HS-5 (cell line): ENCODE measurements at places on chromosomes 3 and 15.

- DNase-seq: no peak
These were observed 155.6 kb upstream of the GOLIM4 start for GRCh38 chr3:168251371-168251770.

DNA sequence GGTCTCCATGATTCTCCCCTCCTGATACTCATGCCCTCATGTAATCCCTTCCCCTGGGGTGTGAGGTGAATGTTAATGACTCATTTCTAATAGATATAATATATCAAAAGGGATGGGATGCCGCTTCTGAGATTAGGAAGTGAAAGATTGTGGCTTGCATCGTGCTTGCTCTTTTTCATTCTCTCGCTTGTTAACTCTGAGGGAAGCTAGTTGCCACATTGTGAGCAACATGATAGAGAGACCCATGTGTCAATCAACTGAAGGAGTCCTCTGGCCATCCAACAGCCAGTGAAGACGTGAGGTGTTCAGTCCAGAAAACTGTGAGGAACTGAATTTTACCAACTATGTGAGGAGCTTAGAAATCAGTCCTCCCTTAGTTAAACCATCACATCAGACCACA is 28.9 kb upstream of the DRD3 start:
- DNase-seq: no peak

- DNase-seq: no peak
These were observed 12.8 kb downstream of the GCSAM start for GRCh38 chr3:112119962-112120836.

- DNase-seq: no peak
These were observed 56.9 kb upstream of the GOLGA6L2 start for GRCh38 chr15:23503980-23504379.

- no peak for DNase-seq
These were observed 310.2 kb downstream of the SLC9A9 start for GRCh38 chr3:143538061-143538460.

- peak; percentile 22 for DNase-seq
These were observed 29.0 kb upstream of the TBC1D21 start for GRCh38 chr15:73844356-73844755.

GRCh38 chr3:188937389-188937788 is 234.4 kb upstream of the TPRG1 start:
- DNase-seq: no peak

DNA sequence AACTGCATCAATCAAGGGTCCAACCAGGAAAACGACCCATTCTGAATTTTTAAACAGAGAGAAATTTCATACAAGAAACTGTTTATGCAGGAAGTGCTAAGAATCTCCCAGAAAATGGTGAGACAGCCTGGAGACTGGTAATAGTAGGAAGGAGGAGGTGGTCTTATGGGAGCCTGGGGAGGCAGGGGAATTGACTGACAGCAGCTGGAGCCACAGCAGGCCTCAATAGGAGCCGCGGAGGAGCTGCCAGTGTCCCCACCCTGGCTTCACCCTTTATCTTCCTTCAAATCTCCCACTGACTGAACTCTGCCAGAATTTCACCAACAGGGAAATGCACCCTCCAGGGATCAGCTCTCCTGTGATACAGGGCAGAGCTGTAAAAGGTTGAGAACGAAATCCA is 7.5 kb upstream of the C3orf80 start:
- no peak for DNase-seq

- no peak for DNase-seq
These were observed 156.7 kb downstream of the ANO10 start for GRCh38 chr3:43465109-43465508.

- DNase-seq: no peak
These were observed 80.4 kb upstream of the IGF1R start for GRCh38 chr15:98567951-98568350.

DNA sequence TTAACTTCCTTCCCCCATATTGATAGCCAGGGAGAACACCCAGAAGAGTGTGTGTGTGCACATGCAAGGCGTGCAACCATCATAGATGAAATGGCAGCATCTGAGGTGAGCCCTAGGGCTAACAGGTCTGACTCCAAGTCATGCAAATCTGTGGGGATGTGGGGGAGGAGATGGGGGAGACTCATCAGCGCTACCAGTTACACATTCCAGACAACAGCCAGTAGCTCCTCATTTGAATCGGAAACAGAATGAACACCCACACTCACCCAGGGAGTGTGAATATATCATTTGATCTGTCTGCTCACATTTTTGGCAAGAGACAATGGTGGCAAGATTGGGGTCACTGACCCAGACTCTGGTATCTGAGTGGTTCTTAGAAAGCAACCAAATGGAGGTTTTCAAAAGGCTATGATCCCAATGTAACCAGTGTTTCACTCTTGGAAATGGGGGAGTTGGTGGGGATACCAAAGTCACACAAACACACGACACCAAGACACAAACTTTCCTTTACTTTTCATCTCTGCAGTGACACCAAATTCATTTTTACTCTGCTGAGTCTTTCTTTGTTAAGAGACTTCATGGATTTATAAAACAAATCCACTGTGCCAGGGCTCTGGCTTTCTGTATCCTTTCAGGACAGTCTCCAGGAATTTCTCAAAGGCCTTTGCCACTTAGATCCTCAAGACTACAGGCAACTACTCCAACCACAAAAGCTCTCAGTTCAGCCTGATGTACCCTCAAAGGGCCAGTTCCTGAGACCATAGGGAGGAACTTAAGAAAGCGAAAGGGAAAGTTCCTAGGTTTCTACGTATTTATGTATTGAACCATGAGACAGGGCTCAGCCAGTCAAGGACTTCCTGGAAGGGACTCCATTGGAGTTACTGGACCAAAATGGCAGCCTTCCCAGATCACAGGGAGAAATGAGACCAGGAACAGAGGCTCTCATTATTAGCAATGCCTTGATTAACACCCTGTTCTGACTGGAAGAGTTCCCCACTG is 2.2 kb downstream of the CDCP1 start:
- no peak for DNase-seq

DNA sequence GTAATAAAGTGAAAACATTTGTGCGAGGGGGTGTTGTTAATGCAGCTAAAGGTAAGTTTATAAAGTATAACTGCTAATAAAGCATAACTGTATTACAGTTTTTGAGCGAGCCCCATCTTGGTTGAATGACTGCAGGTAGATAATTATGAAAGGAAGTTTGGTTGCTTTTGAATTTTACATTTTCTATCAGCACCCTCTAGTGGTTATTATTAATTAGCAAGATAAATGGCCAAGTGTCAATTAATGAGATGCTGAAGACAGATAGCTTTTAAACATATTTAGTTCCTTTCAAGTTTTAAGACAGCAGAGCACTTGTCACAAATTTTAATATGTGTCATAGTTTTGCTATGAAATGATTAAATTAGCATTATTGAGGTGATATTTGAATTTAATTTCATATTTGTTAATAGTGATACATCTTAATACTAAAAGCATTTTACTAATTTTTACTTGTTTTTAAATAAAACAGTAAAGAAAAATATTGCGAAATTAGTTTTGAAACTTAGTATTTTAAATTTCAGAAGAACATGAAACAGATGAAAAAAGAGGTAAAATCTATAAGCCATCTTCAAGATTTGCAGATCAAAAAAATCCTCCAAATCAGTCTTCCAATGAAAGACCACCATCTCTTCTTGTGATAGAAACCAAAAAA is 15.1 kb downstream of the U2SURP start:
- DNase-seq: no peak

- DNase-seq: no peak
These were observed 25.8 kb downstream of the LRTM1 start for GRCh38 chr3:54901906-54902685.

DNA sequence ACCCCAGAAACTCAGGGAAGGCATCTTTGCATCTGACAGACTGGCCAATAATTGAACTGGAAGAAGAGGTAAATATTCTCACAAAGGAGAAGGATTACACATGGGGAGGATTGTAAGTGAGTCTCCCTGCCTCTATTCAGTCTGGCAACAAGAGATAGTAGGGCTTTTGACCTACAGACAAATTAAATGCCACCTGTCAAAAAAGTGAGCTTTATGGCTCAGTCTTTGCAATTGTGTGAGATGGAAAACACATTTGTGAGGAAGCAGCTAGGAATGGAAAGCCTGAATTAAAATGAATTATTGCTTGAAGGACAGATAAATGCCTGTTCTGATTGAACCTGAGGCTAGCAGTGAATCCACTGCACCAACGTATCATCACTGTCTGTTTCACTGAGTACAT is 173.3 kb upstream of the GOLIM4 start:
- DNase-seq: no peak

DNA sequence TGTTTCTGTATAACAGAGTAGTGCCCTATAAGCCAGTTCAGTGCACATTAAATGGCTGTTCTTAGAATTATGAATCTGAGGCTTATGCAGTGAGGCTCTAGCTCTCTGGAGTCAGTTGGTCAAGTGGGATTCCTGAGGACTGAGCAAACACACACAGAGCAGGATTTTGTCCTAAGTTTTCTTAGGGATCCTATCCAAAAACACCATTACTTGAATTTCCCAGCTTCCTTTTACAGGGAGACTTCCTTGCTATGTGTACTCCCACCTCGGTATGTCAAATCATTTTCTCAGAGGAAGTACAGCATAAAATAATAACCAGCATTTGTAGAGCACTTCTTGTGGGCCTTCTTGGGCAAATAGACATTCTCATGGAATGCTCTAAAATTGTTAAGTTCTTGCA is 63.1 kb upstream of the GOLGA6B start:
- no peak for DNase-seq

- no peak for DNase-seq
These were observed 315.7 kb upstream of the GADL1 start for GRCh38 chr3:31210068-31210645.

- no peak for DNase-seq
These were observed 8.1 kb upstream of the EPHA6 start for GRCh38 chr3:96806341-96806740.
